Upper lobe of left lung (tissue), 6 donors: ENCODE measurements at places on chromosomes 1 and 21. TPM values are rescaled to one million over a fixed set of nuclear protein-coding genes. Genes with fewer than 3 reads are reported as not detected.

The PDE4B gene
- 12.9 TPM for total RNA-seq

The INKA2 gene
- total RNA-seq: 7.5 TPM

The TTC24 gene
- not detected for total RNA-seq

The IRF6 gene
- 21.0 TPM for total RNA-seq

The ARHGAP30 gene
- 65.1 TPM for total RNA-seq

The SOX13 gene
- total RNA-seq: 75.4 TPM

The AIRE gene
- total RNA-seq: not detected

The KMO gene
- total RNA-seq: 19.9 TPM

GRCh38 chr1:39407510-39407895 is 83.9 kb upstream of the BMP8A start:
- peaks cover 12% of the 10 kb centered on the region for H3K36me3 ChIP-seq
- no peak for DNase-seq

DNA sequence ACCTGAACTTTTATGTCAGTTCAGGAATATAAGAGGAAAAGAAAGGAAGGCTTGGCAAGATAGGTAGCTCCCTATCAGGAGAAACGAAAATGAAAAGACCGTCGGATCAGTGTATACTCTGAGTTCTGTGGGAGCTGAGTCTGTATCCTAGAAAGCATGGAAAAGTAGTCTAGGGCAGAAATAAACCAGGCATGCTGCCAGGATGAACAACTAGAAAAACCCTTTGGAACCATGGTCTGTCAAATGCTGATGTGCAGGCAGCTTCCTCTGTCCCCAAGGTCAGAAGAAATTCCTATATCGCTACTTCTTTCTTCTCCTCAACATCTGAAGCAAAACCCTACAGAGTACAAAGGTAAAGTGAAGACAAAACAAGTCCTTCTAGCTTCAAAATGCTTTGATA is 268.8 kb downstream of the ST6GALNAC3 start:
- no peaks in the 10 kb centered on the region for H3K4me1 ChIP-seq
- H3K36me3 ChIP-seq: no peaks in the 10 kb centered on the region

GRCh38 chr1:228157729-228158126 is 7.9 kb upstream of the IBA57 start:
- H3K36me3 ChIP-seq: no peaks in the 10 kb centered on the region
- no peak overlapping the region for H3K4me3 ChIP-seq
- no peak overlapping the region for H3K27ac ChIP-seq
- no peak for DNase-seq

DNA sequence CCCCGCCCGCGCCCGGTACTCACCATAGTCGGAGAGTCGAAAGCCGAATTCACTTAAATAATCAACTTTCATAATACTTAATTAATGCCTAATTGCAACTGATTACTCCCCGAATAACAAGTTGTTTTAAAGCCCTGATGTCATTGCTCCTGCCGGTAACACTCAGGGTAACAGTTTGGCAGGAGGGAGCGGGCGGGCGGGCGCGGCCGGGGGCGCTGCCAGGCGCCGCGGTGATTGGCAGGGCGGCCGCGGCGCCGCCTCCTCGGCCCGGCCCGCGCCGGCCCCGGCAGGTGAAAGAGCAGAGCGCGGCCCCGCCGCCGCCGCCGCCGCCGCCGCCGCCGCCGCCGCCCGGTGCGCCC is 102.2 kb downstream of the CASZ1 start:
- H3K27ac ChIP-seq: peak overlapping the region; percentile 94
- H3K27me3 ChIP-seq: no peaks in the 10 kb centered on the region
- H3K4me1 ChIP-seq: peaks cover 44% of the 10 kb centered on the region
- peak overlapping the region; percentile 71 for H3K4me3 ChIP-seq
- peaks cover 3% of the 10 kb centered on the region for H3K36me3 ChIP-seq
- no peak for DNase-seq

- H3K4me1 ChIP-seq: peaks cover 7% of the 10 kb centered on the region
- peaks cover 10% of the 10 kb centered on the region for H3K36me3 ChIP-seq
- no peaks in the 10 kb centered on the region for H3K27me3 ChIP-seq
- peak; percentile 95 for DNase-seq
These were observed 23.2 kb upstream of the LSM10 start for GRCh38 chr1:36420836-36421317.

DNA sequence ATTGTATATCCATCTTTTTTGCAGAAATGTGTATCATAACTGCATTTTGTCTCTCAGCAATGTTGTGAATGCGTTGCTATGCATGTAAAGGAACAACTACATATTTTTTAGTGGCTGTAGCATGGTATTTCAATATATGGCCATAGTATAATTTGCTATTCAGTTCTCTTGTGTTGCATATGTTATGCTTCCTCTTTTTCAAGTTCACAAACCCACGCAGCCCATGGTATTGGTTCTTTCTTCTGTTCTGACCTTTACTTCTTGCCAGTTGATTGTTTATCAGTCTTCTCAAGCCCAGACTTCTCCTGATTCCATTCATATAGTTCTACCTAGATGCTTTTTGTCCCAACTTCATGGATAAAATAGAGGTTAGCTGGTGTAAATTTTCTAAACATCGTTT is 6.1 kb downstream of the SLC22A15 start:
- no peaks in the 10 kb centered on the region for H3K36me3 ChIP-seq
- peaks cover 15% of the 10 kb centered on the region for H3K4me1 ChIP-seq
- no peak for DNase-seq
- H3K27ac ChIP-seq: no peak overlapping the region
- no peak overlapping the region for H3K4me3 ChIP-seq
